Activated CD4-positive, alpha-beta T cell treated with anti-CD3 and anti-CD28 coated beads for 4 hours (primary cell): ENCODE measurements at places on chromosomes 12 and 14.
A peak's percentile ranks its signal among the peaks of the same experiment; 100 is the strongest.

- DNase-seq: no peak
Measured at GRCh38 chr12:27015730-27016076, 1.5 kb upstream of the TM7SF3 start.

GRCh38 chr14:76067536-76067935, 82.0 kb downstream of the IFT43 start:
- no peak for DNase-seq

DNA sequence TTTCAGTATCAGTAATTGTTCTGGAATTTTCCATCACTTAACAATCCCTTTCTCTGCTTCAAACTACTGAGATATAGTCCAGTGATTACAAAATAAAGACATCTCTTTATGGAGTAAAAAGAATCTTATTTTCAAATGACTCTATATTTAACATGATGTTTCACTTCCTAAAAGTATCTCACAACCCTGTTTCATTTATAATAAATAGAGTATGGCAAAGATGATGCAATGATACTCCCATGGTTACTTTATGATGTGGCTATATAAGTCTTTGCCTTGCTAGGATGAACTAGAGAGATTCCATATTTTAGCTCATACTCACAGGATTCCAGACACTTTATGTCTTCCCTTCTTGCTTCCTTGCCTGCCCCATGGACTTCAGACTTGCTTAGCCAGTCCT, 953.5 kb upstream of the MDGA2 start:
- no peak for DNase-seq

- DNase-seq: peak; percentile 65
Measured at GRCh38 chr12:15856097-15856982, 25.8 kb upstream of the STRAP start.

DNA sequence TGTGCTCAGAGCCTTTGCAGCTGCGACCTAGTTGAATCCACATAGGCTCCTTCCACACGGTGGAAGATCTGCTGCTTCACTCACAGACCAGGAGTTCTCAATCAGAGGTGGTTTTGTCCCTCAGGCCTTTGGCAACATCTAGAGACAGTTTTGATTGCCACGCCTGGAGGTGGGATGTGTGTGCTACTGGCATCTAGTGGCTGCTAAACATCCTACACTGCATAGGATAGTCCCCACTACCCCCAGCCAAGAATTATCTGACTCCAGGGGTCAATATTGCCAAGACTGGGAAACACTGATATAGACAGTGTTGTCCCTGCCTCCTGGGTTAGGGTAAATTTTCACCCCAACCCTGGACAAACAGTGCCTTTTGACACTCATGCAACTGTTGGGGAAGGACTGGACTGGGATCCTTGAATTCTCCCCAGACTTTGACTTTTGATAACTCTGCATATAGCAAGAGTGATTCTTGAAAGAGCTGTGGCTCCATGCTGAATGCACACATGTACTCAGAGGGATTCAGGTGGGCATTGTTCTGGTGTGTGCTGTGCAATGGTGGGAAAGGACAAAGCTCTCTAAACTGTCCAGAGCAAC, 39.8 kb downstream of the BAZ2A start:
- DNase-seq: no peak

GRCh38 chr14:74569387-74569786, 42.6 kb downstream of the LTBP2 start:
- no peak for DNase-seq

DNA sequence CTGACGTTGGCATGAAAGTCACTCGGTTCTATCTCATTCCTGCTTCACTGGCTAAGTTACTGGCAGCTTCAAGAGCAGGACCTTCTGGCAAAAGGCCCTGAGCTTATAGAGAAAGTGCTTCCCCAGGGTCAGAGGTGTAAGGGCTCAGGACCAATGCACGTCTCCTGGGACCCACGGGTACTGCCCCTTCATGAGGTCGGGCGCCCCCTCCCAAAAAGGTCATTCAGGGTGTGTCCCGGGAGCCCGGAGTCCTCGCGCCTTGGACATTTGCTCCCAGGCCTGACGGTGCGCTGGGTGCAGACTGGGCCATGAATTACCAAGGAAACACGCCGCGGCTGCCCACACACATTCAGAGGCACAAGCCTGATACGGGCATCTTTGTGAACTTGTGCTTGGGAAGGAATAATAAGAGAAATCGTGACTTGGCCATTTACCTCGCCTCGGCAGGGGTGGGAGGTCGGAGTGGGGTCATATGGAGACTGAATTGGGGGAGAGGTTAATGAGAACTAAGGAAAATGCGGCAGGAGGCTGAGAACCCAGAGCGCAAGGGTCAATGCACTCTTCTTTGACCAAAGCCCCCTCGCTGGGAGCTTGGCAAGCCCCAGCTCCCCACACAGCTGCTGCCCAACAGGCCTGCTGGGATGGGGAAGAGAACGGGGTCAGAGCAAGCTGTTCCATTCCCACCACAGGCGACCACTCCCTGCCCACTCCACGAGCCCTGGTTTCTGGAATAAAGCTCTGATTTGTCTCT, 15.7 kb upstream of the SLC6A12 start:
- DNase-seq: no peak

GRCh38 chr14:68451696-68452373, 341.0 kb downstream of the ZFP36L1 start:
- DNase-seq: no peak

DNA sequence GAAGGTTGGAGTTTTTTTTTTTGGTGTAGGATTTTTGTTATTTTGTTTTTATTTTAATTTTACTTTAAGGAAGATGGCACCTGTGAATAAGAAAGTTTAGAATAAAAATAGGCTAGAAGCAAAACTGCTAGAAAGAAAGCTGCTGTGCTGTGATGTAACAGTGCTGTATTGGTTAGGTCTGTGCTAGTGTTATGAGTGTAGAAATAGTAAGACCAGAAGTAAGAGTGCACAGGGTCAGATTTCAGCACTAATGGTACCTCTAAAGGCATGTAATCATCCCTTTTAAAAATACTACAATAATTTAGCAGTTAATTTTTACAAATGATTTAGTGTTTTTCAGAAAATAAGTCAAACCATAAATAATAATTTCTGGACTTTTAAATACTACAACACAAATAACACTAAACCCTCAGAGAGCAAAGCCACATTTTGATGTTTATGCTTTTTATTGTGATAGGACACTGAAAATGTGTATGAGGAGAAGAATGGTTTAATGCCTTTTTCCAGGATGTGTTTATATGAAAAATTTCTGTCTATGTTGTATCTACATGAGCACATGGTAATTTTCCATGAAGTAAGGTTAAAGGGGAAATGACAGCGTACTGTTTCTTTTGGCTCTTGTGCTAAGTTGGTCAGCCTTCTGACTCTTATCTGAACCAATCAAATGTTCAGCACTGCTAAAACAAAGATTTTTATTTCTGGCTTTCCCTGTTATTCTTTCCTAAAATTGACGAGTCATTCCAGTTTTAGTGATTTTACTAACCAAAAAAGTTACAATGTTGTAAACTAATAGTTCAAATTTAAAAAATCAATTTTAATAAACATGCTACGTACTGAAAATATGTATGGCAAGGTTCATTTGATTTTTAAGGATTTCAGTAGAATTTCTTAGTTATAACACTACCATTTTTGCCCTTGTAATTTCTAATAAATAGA, 96.1 kb downstream of the PPHLN1 start:
- DNase-seq: no peak

GRCh38 chr14:60003991-60004390, 84.0 kb downstream of the LRRC9 start:
- DNase-seq: no peak

- DNase-seq: no peak
Measured at GRCh38 chr12:46958053-46958452, 121.4 kb upstream of the PCED1B start.

DNA sequence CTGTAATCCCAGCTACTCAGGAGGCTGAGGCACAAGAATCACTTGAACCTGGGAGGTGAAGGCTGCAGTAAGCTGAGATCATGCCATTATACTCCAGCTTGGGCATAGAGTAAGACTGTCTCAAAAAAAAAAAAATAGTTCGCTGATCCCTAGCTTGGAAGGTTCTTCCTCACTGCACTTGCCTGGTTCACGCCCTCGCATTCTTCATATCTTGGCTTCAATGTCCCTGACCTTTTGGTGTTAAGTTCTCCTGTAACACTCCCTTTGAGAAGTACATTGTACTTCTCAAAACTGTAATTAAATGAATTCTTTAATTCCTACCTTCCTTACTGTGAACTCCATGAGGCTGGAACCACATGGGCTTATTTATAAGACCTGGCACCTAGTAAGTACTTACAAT, 16.5 kb upstream of the TPCN1 start:
- DNase-seq: no peak

DNA sequence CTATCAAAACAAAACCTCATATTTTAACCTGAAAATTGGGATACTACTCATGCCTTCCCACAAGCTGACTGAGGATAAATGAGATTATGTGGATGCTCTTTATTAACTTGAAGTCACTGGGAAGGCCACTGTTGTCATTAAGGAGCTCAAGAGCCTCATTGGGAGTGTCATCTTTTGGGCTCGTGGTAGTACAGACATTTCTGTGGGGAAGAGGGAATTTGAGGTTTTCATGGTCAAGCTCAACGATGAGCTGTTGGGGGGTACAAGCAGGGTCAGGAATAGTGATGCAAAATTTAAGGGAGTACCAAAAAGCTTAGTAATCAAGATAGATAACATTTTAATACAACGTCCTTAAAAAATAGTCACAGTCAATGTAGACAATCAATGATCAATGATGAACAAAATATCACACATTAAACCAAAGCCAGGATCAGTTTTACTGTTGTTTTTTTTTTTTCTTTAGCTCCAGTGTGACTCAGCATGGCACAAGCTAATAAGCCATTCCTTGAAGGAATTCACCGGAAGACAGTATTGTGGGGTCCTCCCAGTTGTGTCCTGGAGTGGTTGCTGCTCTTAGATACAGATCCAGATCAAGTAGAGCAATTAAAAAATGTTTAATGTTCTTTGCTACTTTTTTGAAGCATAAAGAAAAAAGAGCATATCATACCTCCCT, 130.9 kb downstream of the C12orf75 start:
- DNase-seq: no peak

DNA sequence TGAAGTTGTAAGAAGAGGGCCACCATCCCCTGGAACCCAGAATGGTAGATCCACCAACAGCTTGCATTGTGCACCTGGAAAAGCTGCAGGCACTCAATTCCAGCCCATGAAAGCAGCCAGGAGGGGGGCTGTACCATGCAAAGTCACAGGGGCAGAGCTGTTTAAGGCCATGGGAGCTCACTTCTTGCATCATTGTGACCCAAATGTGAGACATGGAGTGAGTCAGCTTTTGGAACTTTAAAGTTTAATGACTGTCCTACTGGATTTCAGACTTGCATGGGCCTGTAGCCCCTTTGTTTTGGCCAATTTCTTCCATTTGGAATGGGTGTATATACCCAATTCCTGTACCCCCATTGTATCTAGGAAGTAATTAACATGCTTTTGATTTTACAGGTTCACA, 50.8 kb downstream of the SLC16A7 start:
- no peak for DNase-seq

GRCh38 chr12:41486718-41487117, 298.6 kb downstream of the PDZRN4 start:
- DNase-seq: no peak

DNA sequence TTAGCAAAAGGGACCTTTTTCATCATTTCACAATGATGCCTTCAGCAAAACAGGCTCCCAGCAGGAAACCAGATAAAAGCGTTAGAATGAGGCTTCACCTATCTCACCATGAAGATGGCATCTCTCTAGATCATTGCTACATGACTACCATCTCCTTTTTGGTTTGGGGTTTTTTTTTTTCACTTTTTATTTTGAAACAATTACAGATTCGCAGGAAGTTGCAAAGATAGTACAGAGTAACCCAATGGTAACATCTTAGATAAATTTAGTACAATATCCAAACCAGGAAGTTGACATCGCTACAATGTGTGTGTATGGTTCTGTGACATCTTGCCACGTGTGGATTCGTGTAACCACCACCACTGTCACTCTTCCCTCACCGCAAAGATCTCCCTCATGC, 22.3 kb upstream of the PWP1 start:
- DNase-seq: no peak

DNA sequence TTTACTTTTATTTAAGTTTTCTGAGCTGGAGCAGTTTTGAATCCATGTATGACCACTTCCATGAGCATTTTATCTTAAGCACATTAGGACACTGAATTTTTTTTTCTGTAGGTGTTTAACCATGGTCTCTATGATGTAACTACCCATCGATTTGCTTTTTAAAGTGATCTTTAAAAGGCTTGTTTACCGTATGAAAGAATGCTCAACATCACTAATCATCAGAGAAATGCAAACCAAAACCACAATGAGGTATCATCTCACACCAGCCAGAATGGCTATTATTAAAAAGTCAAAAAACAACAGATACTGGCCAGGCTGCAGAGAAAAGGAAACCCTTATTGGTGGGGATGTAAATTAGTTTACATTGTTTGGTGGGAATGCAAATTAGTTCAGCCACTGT, 23.0 kb downstream of the GLRX5 start:
- DNase-seq: no peak

DNA sequence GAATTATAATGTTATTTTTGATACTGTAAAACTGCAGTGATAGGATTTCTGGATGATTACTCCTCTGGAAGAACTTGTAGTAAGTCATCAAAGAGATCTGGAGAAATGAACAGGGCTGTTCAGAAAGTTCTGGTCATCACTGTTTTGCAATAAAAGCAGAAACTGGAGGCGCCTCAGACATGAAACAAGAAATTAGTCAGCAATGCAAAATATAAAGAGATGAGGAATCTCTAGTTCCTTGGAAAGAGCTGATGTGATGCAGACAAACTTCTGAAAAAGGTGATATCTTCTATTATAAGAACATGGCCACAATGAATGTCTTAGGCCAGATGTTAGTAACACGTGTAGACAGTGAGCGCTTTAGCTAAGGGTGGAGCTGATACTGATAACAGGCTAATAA, 9.5 kb downstream of the ACIN1 start:
- DNase-seq: no peak

GRCh38 chr12:114245555-114245954, 160.4 kb downstream of the TBX5 start:
- DNase-seq: no peak

DNA sequence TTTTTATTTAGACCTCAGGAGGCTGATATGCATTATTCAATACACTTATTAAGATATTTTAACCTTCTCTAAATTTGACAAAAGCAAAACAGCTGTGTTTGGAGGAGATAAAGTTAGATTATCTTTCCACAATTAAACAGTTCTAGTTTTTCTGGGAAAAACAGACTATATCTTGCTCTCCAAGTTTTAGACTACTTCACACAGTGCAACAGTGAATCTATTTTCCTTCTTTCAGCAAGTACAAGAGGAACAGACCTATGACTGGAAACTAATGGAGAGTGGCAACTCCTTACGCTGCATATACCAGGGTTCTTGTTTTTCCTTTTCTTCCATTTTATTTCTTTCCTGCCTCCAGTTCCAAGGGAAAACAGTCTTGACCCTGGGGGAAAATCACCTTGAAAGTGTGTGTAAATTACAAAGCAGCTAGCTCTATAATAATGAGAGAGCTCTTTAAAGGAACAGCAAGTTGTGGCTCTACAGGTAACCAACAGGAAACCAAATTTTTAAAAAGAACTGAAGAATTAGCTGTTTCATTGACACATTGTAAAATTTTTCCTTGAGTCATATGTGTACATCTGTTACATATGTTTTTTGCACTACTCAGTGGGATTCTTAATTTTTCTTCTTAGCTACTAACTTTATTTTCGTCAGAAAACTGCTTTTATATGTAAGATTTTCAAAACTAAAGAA, 27.4 kb downstream of the DNM1L start:
- no peak for DNase-seq
